ENCODE measurements at places on chromosomes 2 and 18. TPM values are rescaled to one million over a fixed set of nuclear protein-coding genes. Genes with fewer than 3 reads are reported as not detected.

GRCh38 chr18:55079481-55080355 lies 120.5 kb upstream of the CCDC68 start:
- no peaks in the 10 kb centered on the region for H3K27me3 ChIP-seq
- no peak overlapping the region for H3K4me3 ChIP-seq
- H3K36me3 ChIP-seq: no peaks in the 10 kb centered on the region
- H3K27ac ChIP-seq: no peak overlapping the region
- DNase-seq: no peak
- H3K4me1 ChIP-seq: no peaks in the 10 kb centered on the region

The C2orf42 gene
- total RNA-seq: 9.6 TPM

- no peaks in the 10 kb centered on the region for H3K4me1 ChIP-seq
- peak overlapping the region; percentile 86 for H3K27ac ChIP-seq
- no peak for DNase-seq
- H3K27me3 ChIP-seq: no peaks in the 10 kb centered on the region
- H3K36me3 ChIP-seq: peaks cover 20% of the 10 kb centered on the region
Observed at GRCh38 chr2:134440336-134440909, 186.6 kb downstream of the MGAT5 start.

GRCh38 chr2:189254268-189254883 lies 74.8 kb upstream of the COL5A2 start:
- no peak overlapping the region for H3K27ac ChIP-seq
- no peaks in the 10 kb centered on the region for H3K27me3 ChIP-seq
- H3K4me3 ChIP-seq: no peak overlapping the region
- peaks cover 4% of the 10 kb centered on the region for H3K4me1 ChIP-seq
- H3K36me3 ChIP-seq: no peaks in the 10 kb centered on the region
- DNase-seq: peak; percentile 76

GRCh38 chr2:54289917-54290316 lies 33.9 kb upstream of the TSPYL6 start:
- no peaks in the 10 kb centered on the region for H3K4me1 ChIP-seq
- no peaks in the 10 kb centered on the region for H3K36me3 ChIP-seq
- no peak overlapping the region for H3K4me3 ChIP-seq
- no peak for DNase-seq
- H3K27ac ChIP-seq: peak overlapping the region; percentile 11
- H3K27me3 ChIP-seq: no peaks in the 10 kb centered on the region

GRCh38 chr18:35026407-35027061 lies 14.7 kb upstream of the MAPRE2 start:
- H3K4me3 ChIP-seq: no peak overlapping the region
- H3K4me1 ChIP-seq: no peaks in the 10 kb centered on the region
- H3K27me3 ChIP-seq: no peaks in the 10 kb centered on the region
- no peak overlapping the region for H3K27ac ChIP-seq
- DNase-seq: no peak

DNA sequence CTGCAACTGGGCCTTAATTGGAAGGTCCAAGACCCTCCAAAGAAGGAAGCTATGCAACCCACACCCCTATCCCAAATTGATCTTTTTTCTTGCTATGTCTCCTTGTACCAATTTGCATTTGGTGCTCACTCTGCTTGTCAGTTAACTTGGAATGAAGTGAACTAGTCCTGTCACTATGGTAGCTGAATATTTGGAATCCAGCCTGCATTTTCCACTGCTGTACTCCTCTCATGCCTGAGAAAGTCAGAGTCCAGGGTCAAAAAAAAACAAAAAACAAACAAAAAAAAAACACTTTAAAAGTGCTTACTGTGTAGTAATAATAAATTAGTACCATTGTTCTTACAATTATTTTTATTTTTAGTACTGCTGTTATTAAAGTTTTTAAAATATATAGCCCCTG lies 462.8 kb upstream of the SLC8A1 start:
- H3K4me3 ChIP-seq: no peak overlapping the region
- no peak for DNase-seq
- no peak overlapping the region for H3K27ac ChIP-seq
- H3K27me3 ChIP-seq: no peaks in the 10 kb centered on the region
- H3K36me3 ChIP-seq: no peaks in the 10 kb centered on the region

DNA sequence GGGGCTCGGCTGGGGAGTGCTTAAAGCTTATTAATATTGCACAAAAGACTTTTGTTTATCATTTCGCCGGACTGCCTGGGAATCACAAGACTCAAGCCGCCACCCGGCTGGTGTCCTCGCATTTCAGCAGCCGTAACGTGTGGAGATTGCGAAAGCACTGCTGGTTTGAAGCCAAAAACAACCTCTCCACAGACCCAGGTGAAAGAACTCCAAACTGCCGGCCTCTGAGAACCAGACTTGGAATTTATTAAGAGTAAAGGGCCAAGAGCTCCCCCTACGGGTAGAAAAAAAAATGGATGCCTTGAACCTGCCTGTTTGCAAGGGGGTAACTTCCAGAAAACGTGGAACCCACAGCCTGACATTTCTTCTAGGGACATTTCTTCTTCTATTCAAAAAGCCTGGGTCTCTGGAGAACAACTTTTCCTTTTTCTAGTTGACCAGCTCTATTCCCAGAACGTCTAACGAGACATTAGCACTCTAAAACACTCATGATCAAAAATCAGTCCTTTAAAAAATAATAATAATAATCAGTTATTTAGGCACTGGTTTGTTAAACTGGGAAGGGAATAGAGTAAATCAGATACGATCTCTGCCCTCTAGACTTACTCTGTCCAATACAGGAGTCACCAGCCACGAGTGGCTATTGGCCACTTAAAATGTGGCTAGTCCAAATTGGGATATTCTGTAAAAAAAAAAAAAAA lies 216.3 kb downstream of the C1D start:
- H3K36me3 ChIP-seq: no peaks in the 10 kb centered on the region
- no peak overlapping the region for H3K27ac ChIP-seq
- H3K4me1 ChIP-seq: peaks cover 7% of the 10 kb centered on the region
- no peaks in the 10 kb centered on the region for H3K27me3 ChIP-seq
- no peak overlapping the region for H3K4me3 ChIP-seq
- DNase-seq: peak; percentile 90

DNA sequence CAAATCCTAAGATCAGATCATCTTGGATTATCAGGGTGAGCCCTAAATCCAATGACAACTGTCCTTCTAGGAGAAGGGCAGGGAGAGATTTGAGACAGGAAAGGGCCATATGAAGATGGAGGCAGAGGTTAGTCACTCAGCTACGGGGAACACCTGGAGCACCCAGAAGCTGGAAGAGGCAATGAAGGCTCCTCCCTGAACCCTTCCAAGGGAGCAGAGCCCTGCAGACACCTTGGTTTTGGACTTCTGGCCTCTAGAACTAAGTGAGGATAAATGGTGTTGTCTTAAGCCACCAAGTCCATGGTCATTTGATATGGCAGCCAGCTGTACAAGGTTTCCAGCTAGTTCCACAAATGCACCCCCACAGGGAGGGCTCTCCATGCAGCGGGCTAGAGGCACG lies 6.9 kb upstream of the PTPN2 start:
- no peak overlapping the region for H3K4me3 ChIP-seq
- no peak overlapping the region for H3K27ac ChIP-seq
- DNase-seq: no peak
- H3K27me3 ChIP-seq: no peaks in the 10 kb centered on the region

The CFAP65 gene
- total RNA-seq: not detected

GRCh38 chr2:4139731-4140130 lies 436.4 kb downstream of the DCDC2C start:
- no peaks in the 10 kb centered on the region for H3K36me3 ChIP-seq
- H3K27me3 ChIP-seq: no peaks in the 10 kb centered on the region
- DNase-seq: no peak
- no peaks in the 10 kb centered on the region for H3K4me1 ChIP-seq
- H3K27ac ChIP-seq: no peak overlapping the region
- H3K4me3 ChIP-seq: no peak overlapping the region

The SMAD4 gene
- total RNA-seq: 57.5 TPM

The ESPNL gene
- total RNA-seq: 2.0 TPM

DNA sequence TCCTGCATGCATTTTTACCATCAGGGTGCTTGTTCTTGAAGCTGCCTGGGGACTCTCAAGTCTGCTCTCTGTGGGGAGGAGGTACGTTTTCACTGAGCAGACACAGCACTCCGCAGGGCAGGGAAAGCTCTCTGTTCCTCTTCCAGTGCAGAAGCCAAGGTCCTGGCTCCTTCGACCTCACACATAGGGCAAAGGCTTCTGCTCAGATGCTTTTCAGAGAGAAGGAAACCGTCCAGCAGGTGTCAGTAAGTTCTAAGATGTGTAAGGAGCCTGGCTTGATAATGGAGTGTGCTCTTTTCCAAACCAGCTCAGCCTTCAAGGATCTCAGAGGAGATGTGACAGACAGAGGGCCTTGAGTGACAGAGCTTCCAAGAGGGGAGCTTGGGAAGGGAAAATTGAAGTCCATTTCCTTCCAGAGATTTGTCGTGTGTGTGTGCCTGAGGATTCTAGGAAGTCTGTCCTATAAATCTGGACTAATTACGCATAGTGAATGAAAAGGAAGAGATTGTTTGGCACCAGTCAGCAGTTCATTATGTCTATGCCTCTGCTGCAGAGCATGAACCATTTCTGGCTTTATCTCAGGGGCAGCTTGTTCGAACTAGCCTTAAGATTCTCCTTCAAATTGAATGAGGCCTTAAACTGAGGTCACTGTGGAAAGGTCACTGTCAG lies 67.3 kb upstream of the UPP2 start:
- H3K27ac ChIP-seq: no peak overlapping the region
- H3K27me3 ChIP-seq: no peaks in the 10 kb centered on the region
- no peak overlapping the region for H3K4me3 ChIP-seq
- no peak for DNase-seq
- no peaks in the 10 kb centered on the region for H3K4me1 ChIP-seq

GRCh38 chr2:130819608-130820278 lies 17.0 kb upstream of the ARHGEF4 start:
- no peak for DNase-seq
- H3K27ac ChIP-seq: peak overlapping the region; percentile 82
- H3K4me3 ChIP-seq: no peak overlapping the region
- no peaks in the 10 kb centered on the region for H3K27me3 ChIP-seq

DNA sequence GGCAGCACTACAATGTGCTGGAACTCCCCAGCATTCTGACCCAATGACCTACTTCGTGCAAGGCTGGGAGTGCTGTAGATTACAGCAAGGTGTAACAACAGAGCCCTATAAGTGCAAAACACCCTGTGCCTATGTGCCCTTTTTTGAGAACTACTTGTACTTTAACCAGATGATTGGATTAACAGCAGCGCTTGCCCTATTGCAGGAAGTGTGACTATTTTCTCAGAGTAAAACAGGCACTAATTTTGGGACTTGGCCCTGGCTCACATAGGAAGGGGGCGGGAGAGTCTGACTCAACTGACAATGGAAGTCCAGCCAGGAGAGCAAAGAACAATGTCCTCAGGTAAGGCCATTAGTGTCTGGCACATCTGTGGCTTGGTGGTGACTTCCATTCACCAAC lies 35.6 kb upstream of the RNF125 start:
- no peak overlapping the region for H3K4me3 ChIP-seq
- H3K27ac ChIP-seq: peak overlapping the region; percentile 60
- DNase-seq: no peak
- no peaks in the 10 kb centered on the region for H3K36me3 ChIP-seq
- H3K27me3 ChIP-seq: no peaks in the 10 kb centered on the region
- no peaks in the 10 kb centered on the region for H3K4me1 ChIP-seq

The QPCT gene
- 1.1 TPM for total RNA-seq

The EIPR1 gene
- total RNA-seq: 13.6 TPM

DNA sequence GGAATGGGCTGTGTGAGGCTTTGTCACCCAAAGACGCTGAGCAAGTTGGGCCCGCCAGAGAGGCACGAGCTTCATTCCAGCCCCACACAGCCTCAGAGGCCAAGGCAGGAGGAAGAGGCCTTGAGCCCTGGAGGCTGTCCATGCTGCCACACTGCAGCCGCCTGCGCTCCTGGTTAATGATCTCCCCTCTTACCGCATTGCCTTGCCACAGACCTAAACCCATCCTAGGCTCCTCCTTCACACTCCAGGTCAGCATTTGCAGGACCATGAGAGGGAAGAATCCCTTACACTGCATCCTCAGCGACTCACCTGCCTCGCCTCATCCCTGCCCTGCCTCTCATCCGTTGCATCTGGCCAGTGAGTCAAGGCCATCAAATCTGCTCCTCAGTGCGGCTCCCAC lies 24.6 kb downstream of the KIF3C start:
- H3K27me3 ChIP-seq: no peaks in the 10 kb centered on the region
- DNase-seq: no peak
- no peak overlapping the region for H3K27ac ChIP-seq
- H3K36me3 ChIP-seq: no peaks in the 10 kb centered on the region
- H3K4me3 ChIP-seq: no peak overlapping the region

GRCh38 chr2:61550375-61551209 lies 12.4 kb upstream of the XPO1 start:
- no peaks in the 10 kb centered on the region for H3K4me1 ChIP-seq
- H3K27ac ChIP-seq: no peak overlapping the region
- DNase-seq: peak; percentile 11
- no peaks in the 10 kb centered on the region for H3K36me3 ChIP-seq

The SLC11A1 gene
- 22.1 TPM for total RNA-seq

DNA sequence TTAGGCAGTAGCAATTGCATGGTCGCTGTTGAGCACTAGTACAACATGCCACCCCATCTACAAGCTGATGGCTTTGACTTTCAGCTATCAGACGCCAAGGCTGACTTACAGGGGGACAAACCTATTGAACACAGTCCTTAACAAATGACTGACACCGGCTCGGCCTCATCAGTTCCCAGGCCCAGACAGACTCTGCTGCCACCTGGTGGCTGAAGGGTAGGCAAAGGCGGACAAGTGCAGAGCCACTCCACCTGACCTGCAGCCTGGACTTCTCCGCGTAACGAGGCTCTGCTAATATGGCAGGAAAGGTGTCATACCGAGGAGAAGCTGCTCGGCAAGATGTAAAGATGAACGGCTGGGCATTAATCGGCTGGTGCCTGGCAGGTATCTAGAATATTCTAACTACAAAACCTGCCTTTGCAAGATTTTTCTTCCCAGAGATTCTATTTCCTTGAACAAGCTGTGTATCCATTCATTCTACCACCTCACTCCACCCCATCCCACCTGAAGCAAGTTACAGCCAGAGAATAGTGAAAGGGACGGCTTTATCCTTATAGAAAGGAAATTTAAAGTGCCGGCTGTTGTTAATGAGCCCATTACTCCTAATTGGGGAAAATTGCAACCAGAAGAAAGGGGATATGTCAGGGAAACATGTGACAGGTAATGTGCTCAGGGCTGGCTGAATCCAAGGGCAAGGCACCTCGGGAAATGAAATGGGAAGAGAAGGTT lies 67.4 kb downstream of the STEAP3 start:
- DNase-seq: peak; percentile 81
- no peaks in the 10 kb centered on the region for H3K36me3 ChIP-seq
- no peak overlapping the region for H3K4me3 ChIP-seq

DNA sequence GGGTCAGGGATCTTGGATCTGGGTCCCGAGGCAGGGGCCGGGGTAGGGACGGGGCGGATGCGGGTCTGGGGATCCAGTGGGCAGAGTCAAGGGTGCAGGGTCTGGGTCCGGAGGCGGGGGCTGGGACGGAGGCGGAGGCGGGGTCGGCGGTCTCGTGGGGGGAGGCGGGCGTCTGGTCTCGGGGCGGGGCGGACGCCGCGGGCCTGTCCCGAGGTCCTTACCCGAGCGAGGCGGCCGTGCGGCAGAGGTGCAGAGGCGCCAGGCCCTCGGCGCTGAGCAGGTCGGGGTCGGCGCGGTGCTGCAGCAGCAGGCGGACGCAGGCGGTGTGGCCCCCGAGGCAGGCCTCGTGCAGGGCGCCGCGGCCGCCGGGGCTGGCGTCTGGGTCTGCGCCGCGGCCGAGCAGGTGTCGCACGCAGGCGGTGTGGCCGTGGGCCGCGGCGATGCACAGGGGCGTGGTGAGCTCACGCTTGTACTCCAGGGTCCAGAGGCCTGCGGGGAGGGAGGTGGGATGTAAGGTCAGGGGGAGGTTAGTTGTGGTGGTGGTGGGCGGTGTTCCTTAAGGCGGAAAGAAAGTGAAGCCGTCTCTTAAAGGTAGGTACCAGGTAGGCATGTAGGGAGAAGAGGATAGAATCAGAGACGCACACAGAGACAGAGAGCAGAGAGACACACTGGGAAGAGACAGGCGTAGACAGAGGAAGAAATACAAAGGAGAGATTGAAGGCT lies 26.6 kb downstream of the ASB18 start:
- no peak overlapping the region for H3K27ac ChIP-seq
- DNase-seq: no peak
- no peaks in the 10 kb centered on the region for H3K27me3 ChIP-seq
